ENCODE measurements at places on chromosomes 12 and 14.

DNA sequence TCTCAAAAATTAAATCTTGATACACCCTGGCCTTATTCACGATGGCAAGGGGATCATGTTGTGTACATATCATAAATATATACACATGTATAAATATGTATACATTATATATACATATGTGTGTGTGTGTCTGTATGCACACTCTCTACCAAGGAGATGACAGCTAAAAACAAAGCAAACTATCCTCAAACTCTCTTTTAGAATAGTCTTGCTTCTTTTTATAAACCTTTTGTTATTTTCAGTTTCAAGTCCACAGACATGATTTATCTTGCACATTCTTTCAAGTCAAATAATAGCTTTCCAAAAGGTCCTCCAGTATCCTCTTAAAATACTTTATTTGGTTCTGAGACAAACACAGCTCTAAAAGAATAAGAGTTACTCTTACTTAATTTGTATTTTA, 8.4 kb downstream of the ANO6 start:
- no peak for DNase-seq

GRCh38 chr14:99696929-99697328, 12.8 kb downstream of the CYP46A1 start:
- DNase-seq: no peak

DNA sequence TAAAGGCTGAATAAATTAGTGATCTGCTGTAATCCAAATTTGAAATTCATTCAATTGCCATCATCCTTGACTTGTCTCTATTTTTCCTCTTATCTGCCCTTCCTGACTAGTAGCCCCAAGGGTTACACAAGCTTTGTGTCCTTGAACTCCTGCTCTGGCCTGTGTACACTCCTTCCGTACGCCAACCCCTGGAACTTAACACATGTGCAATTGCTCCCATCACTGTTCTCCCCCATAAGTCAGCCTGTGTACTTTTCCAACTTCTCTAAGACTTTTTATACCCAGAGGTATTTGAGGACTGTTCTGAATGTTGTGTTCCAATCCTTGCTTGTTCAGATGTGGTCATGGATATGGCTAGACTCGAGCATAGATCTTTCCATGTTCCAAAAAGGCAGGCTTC, 171.1 kb upstream of the G2E3 start:
- no peak for DNase-seq

GRCh38 chr12:124847113-124848074, 16.3 kb downstream of the SCARB1 start:
- no peak for DNase-seq

- no peak for DNase-seq
Measured at GRCh38 chr14:68630611-68631393, 162.1 kb downstream of the ZFP36L1 start.

DNA sequence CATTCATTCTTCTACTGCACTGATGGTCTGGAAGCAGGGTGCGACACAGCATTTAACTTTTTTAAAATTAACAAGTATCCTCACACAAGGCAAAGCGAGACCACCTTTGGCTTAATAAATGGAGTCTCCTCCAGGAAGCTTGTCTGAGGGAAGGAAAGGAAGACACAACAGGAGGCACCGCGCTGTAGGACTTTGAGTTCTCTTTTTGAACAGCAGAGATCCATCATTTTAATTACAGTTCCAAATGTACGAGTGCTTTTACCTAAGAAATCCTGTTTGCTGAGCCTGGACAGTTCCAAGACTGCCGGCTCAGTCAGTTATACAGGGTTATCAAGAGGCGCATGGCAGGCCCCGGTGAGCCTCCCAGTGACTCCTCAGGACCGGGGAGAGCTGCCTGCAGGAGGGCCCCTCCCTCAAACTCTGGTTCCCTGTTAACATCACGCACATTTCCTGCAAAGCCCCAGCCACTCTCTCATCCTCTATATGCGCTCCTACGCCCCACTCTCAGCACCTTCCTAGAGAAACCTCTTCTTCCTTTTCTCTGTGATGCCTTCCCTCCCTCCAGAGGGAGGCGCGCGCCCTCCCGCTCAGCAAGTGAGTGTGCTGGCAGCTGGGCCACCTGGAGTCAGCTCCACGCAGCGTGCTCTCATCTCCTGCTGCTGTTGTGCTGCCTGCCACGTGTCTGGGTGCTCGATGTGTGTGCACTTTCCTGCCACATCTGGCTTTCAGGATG, 46.1 kb downstream of the STX2 start:
- DNase-seq: no peak

- peak; percentile 55 for DNase-seq
Measured at GRCh38 chr12:116160231-116160630, 117.3 kb downstream of the MED13L start.
